Esophagus squamous epithelium (tissue), 5 donors: ENCODE measurements at places on chromosomes 7 and 10. TPM values are rescaled to one million over a fixed set of nuclear protein-coding genes. Genes with fewer than 3 reads are reported as not detected.

GRCh38 chr7:157687845-157688532, 351.2 kb downstream of the DNAJB6 start:
- DNase-seq = no peak

- DNase-seq = no peak
Measured at GRCh38 chr7:155380976-155381851, 76.7 kb upstream of the EN2 start.

- DNase-seq = no peak
Measured at GRCh38 chr7:104074529-104074928, 85.1 kb upstream of the RELN start.

- no peak for DNase-seq
Measured at GRCh38 chr7:11623093-11623678, 208.8 kb downstream of the THSD7A start.

GRCh38 chr10:49762566-49762877, 399 bp upstream of the OGDHL start:
- no peak for DNase-seq

DNA sequence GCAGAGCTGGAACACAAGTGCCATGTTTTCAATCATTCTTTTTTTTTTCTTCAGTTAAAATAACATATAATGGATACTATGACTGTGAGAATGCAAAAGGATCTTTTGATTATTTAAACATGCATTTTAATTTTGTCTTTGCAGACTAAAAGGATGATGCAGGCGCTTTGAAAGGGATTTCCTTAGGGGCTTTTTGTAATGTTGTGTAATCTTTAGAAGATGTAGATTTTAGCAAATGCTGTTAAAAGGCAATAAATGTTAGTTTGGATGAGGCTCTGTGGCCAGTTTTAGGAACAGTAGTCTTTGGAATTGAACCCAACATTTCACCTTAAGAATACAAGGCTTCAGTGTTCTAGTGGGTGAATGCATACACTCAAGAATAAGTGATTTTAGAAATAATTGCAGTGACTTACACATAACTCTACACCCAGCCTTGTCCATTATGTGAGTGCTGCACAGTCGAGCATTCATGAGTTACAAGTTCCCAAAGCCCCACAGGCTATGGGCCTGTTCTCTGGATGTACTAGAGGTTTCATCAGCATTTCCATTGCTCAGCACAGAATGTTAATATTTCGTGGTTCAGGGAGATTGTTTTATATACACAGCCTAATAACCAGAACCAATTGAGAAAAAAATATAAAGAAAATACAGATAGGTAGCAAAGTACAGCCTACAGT, 11.6 kb downstream of the PAPSS2 start:
- no peak for DNase-seq

DNA sequence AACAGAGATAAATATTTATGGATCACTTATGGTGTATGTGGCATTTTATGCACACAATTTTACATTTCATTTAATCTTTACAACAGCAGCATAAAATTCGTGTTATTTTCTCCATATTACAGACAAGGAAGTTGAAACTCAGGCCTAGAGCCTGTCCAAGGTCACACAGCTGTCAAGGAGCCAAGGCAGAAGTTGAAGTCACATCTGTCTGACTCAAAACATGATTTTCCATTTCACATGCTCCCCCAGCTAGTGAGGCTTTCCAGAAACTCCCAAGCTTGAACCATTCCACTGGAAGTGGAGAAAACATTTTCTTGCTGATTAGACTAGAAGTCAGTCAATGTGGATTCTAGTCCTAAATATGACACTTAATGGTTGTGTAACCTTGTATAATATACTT, 110.5 kb downstream of the HECTD2 start:
- DNase-seq = no peak

DNA sequence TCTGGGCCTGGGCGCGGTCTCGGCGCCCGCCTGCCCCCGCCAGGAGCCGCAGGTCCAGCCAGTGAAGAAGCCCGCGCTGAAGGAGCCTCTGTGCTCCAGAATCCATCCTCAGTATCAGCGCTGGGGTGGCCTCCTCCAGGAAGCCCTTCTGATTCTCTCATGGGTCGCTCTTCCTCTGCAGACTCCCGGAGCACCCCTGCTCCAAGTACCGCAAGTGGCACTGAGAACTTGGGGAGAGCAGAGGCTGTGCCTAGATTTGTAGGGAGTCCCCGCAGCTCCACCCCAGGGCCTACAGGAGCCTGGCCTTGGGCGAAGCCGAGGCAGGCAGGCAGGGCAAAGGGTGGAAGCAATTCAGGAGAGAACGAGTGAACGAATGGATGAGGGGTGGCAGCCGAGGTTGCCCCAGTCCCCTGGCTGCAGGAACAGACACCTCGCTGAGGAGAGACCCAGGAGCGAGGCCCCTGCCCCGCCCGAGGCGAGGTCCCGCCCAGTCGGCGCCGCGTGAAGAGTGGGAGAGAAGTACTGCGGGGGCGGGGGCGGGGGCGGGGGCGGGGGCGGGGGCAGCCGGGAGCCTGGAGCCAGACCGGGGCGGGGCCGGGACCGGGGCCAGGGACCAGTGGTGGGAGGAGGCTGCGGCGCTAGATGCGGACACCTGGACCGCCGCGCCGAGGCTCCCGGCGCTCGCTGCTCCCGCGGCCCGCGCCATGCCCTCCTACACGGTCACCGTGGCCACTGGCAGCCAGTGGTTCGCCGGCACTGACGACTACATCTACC, at the start of gene ALOX5:
ALOX5 (plus strand) TSS at position 641 of the 774 bp plus-strand sequence; CDS start at position 705, 64 bp downstream.
- DNase-seq = no peak

GRCh38 chr10:124328477-124329220, 90.1 kb downstream of the OAT start:
- no peak for DNase-seq

DNA sequence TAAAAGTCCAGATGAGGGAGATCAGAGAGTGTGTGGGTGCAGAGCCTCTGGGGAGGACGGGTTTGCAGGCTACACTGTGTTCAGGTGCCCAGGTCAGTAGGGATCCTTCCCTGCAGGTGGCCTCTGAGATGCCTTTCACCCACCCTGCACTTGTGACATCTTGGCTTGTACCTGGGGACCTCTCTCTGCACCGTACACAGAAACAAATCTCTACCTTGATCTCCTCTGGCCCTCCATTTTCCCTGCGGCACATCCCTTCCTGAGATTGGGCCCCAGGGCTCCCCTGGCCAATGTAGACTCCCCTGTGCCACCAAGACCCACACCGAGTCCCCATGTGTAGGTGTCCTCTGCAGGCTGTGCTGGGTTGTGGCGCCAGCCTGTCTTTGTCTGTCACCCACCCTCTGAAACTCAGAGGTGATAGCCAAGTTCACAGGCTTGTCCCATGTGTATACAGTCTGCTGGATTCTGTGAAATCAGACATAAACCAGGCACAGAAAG, 140.6 kb downstream of the PTPN20 start:
- DNase-seq = no peak

DNA sequence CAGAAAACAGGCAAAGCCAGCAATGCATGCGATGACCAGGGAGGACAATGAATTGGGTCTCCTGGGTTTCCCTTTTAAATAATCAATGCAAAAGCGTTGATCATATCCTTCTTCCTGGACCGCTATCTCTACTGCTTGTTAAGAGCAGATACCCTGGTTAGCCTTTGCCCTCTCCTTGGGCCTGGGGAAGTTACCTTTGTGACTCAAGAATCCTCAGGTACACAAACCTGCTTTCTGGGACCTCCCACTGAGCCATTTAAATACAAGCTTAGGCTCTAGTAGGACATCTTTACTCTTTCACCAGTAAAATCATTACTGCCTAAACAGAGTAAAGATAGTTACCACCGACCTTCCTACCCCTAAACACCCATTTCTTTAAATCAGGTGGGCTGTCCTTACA, 173.9 kb downstream of the WNT2 start:
- no peak for DNase-seq

NDUFA5 gene
- 17.1 TPM for total RNA-seq

DTX2 gene
- total RNA-seq = 107 TPM

RBP3 gene
- total RNA-seq = not detected

CFAP69 gene
- total RNA-seq = 2.2 TPM

ZNF425 gene
- total RNA-seq = 4.3 TPM

SSC4D gene
- total RNA-seq = 0.48 TPM

HOXA9 gene
- total RNA-seq = 1.1 TPM
